Left lung (tissue), 14 donors: ENCODE measurements at places on chromosomes 6 and 20. TPM values are rescaled to one million over a fixed set of nuclear protein-coding genes. Genes with fewer than 3 reads are reported as not detected.

GRCh38 chr6:28124350-28124970 lies at the start of gene ZSCAN16:
Gene ZSCAN16 (plus strand): TSS chr6:28124609. CDS start chr6:28125444, 835 bp downstream.
- peak; percentile 87 for DNase-seq

DNA sequence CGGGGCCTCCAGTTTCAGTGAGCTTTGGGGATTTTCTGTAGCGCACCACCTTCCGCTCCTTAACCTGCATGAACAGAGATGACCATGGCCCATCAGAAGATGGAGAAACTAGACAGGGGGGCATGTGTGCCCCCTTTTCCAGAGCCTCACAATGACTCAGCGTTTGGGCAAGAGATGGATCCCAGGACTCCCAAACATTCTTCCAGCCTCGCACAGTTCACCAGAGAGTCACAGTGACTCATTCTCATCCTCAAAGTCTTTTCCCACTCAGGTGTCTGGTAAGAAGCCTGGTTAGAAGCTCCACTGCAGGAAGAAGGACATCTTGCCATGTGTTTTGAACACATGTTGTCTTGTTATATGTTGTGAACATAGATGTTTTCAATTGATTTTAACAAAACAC lies 76.2 kb upstream of the FRMD1 start:
- no peak for DNase-seq

DNA sequence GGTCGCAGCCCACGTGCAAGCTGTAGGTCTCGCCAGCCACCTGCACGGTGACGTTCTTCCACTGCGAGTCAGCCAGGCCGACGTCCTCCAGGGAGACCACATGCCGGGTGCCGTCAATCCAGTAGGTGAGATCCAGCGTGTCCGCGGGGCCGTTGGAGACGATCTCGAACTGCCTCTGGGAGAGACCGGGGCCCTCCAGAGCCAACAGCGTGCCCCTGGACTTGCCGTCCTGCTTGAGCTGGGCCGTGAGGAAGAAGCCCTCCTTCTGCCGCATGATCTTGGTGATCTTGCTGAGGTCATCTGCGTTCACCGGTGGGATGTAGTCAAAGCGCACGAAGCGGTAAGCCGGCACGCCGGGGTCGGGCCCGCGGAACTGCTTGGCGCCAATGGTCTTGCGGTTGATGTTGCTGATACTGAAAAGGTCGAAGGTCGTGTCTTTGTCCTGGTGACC lies 5.1 kb downstream of the THBS2 start:
- no peak for DNase-seq

DNA sequence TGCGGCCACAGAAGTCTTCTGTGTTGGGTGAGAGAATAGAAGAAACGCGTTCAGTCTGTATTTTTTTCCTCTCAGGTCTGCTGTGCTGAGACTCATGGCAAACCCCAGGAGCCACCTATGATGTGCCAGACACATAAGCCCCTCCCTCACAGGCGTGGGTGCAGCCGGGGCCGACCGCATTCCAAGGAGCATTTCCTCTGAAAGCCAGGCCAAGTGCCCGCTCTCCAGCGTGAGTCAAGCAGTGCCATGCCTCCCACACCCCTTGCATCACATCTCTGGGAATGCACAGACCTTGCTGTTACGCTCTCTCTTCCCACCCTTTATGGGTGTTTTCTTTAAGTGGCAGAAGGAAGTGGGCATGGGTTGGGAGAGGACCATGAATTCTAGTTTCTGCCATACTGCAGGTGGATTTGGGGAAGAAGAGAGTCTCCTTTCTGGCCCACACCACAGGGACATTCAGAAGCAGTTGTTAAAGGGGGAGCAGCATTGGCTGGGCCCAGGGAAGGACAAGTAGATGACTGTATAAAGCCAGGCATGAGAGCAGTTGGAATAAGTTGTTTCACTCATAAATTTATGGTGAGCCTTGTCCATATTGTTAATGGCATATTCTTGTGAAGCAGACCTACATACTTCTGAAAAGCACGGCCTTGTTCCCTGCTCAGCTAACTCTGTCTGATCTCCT lies 37.1 kb upstream of the TFAP2A start:
- no peak for DNase-seq

- DNase-seq = no peak
Observed at GRCh38 chr6:83615025-83615999, 93.6 kb downstream of the SNAP91 start.

- peak; percentile 42 for DNase-seq
Observed at GRCh38 chr6:96899019-96899418, 1.3 kb upstream of the NDUFAF4 start.

GRCh38 chr6:12096342-12096741 lies 84.2 kb downstream of the HIVEP1 start:
- no peak for DNase-seq

DNA sequence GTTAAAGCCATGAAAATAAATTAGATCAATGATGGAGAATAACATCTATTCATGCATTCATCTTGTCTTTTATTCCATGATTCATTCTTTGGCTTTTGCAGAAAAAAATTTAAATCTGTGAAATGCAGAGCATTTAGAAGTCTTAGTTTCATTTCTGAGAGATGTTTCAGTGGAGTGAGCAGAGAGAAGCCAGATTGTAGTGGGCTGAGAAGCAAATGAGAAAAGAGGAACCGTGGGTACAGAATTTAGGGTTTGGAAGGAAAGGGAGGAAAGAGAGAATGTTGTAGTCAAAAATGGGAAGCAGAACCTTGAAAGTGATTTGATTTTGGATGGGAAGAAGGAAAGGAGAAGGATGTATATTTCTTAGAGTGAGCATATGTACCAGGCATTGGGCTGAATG lies 260.3 kb upstream of the MAN1A1 start:
- no peak for DNase-seq

RAET1L gene
- polyA plus RNA-seq = not detected
